Renal pelvis (tissue), 12 donors: ENCODE measurements at places on chromosomes 3 and 15. TPM values are rescaled to one million over a fixed set of nuclear protein-coding genes. Genes with fewer than 3 reads are reported as not detected.

Gene CAV3
- polyA plus RNA-seq, result 0.57 TPM

Gene HIGD2B
- not detected for polyA plus RNA-seq

Gene IL16
- 4.8 TPM for polyA plus RNA-seq

Gene CHRNA7
- 28.6 TPM for polyA plus RNA-seq

Gene ZMYND10
- polyA plus RNA-seq, result 3.4 TPM

Gene EIF1B
- polyA plus RNA-seq, result 116 TPM

Gene RNU5B-1
- not detected for polyA plus RNA-seq

Gene DPPA2
- 0.95 TPM for polyA plus RNA-seq

Gene BNIP2
- polyA plus RNA-seq, result 56.6 TPM
